ENCODE measurements at places on chromosomes 16 and 17.

- DNase-seq, result no peak
- H3K4me1 ChIP-seq, result no peaks in the 10 kb centered on the region
- H3K27ac ChIP-seq, result no peak overlapping the region
- H3K27me3 ChIP-seq, result no peaks in the 10 kb centered on the region
- H3K36me3 ChIP-seq, result no peaks in the 10 kb centered on the region
- H3K4me3 ChIP-seq, result no peak overlapping the region
Measured at GRCh38 chr17:56291226-56291805, 138.0 kb downstream of the ANKFN1 start.

DNA sequence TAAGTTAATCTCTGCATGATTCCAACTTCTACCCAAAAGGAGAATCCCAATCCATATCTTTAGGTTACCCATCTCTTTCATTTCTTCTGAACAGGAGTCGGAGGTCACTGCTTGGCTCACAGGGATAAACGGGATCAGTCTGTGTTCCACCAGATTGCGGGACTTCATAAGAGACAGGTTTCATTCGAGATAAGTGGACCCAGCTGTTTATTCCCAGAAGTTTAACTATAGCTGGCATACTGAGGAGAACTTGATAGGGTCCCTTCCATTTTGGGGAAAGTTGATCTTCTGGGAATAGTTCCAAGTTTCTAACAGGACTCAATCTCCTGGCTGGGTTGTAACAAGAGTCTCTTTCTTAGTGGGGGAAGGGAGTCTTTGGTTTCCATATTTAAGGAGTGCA is 45.4 kb upstream of the ARL4D start:
- H3K27ac ChIP-seq, result no peak overlapping the region
- no peak overlapping the region for H3K4me3 ChIP-seq
- H3K27me3 ChIP-seq, result no peaks in the 10 kb centered on the region
- DNase-seq, result no peak
- no peaks in the 10 kb centered on the region for H3K36me3 ChIP-seq

GRCh38 chr16:69171325-69172084 is 15.5 kb upstream of the SNTB2 start:
- no peaks in the 10 kb centered on the region for H3K27me3 ChIP-seq
- peaks cover 11% of the 10 kb centered on the region for H3K36me3 ChIP-seq
- DNase-seq, result no peak
- H3K27ac ChIP-seq, result no peak overlapping the region
- H3K4me3 ChIP-seq, result no peak overlapping the region

GRCh38 chr17:71975331-71975801 is 145.5 kb upstream of the SOX9 start:
- no peak for DNase-seq
- H3K27ac ChIP-seq, result no peak overlapping the region
- no peaks in the 10 kb centered on the region for H3K27me3 ChIP-seq
- H3K4me3 ChIP-seq, result no peak overlapping the region
- no peaks in the 10 kb centered on the region for H3K36me3 ChIP-seq

GRCh38 chr16:24002619-24003018 is 166.8 kb downstream of the PRKCB start:
- no peaks in the 10 kb centered on the region for H3K36me3 ChIP-seq
- DNase-seq, result no peak
- H3K4me1 ChIP-seq, result peaks cover 11% of the 10 kb centered on the region
- H3K27ac ChIP-seq, result no peak overlapping the region

DNA sequence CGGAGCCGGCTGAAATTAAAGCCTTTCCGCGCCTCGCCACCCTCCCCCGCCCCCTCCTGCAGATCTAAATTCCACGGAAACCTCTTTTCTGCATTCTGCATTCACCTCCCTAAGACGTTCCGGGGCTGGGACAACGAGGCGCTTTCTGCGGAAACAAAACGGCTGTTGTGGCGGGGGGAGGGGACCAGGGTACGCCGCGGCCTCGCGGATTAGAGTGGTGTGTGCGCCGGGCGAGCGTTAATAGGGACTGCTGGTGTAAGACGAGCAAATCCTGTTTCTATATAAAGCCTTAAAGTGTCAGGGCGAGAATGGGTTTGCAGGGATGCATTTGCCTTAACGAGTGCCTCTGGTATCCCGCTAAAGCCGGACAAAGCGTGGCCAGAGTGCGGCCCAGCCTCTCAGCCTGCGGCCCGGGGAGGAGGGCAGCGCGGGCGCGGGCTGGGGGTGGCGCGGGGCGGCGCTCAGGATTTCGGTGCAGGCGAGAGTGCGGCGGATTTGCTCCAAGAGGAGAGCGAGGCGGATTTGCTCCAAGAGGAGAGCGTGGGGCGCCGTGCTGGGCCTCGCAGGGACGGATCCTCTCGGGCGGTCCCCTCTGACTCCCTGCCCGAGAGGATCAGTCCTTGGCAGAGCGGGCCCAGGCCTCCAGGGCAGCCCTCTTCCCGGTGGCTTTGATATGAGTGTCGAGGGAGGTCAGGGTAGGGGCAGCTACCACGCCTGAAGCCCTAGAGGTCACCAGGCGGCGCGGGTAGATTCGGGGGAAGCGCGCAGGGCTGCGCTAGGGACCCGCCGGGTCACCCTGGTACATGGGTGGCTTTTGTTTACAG is 5.1 kb downstream of the BAHCC1 start:
- no peaks in the 10 kb centered on the region for H3K36me3 ChIP-seq
- DNase-seq, result no peak
- peak overlapping the region; percentile 51 for H3K27ac ChIP-seq
- H3K27me3 ChIP-seq, result peaks cover 72% of the 10 kb centered on the region
- H3K4me1 ChIP-seq, result peaks cover 41% of the 10 kb centered on the region

DNA sequence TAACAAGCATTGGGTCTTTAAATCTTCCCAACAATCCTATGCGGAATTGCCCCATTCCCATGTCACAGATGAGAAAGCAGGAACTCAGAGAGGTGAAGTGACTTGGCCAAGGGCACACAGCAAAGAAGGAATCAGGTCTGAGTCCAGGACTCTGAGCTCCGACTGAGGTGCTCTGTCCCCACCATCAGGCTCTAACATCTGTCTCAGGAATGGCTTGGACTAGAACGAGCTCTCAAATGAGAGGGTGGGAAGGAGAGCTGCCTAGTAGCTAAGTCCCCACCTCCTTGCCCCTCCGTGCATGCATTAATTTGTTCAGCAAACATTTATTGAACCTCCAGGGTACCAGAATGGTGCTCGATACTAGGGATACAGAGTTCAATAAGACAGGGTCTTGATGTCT is 26.7 kb downstream of the ABCC3 start:
- no peaks in the 10 kb centered on the region for H3K27me3 ChIP-seq
- no peaks in the 10 kb centered on the region for H3K36me3 ChIP-seq
- no peak for DNase-seq
- no peak overlapping the region for H3K4me3 ChIP-seq
- H3K27ac ChIP-seq, result peak overlapping the region; percentile 53

- no peaks in the 10 kb centered on the region for H3K27me3 ChIP-seq
- peaks cover 7% of the 10 kb centered on the region for H3K4me1 ChIP-seq
- peak; percentile 56 for DNase-seq
- no peak overlapping the region for H3K4me3 ChIP-seq
- H3K36me3 ChIP-seq, result no peaks in the 10 kb centered on the region
Measured at GRCh38 chr17:27569257-27569722, 61.7 kb upstream of the LGALS9 start.

GRCh38 chr16:19625039-19625438 is 69.5 kb downstream of the VPS35L start:
- no peak for DNase-seq
- no peaks in the 10 kb centered on the region for H3K4me1 ChIP-seq
- no peak overlapping the region for H3K4me3 ChIP-seq
- H3K27me3 ChIP-seq, result no peaks in the 10 kb centered on the region
- H3K27ac ChIP-seq, result no peak overlapping the region

DNA sequence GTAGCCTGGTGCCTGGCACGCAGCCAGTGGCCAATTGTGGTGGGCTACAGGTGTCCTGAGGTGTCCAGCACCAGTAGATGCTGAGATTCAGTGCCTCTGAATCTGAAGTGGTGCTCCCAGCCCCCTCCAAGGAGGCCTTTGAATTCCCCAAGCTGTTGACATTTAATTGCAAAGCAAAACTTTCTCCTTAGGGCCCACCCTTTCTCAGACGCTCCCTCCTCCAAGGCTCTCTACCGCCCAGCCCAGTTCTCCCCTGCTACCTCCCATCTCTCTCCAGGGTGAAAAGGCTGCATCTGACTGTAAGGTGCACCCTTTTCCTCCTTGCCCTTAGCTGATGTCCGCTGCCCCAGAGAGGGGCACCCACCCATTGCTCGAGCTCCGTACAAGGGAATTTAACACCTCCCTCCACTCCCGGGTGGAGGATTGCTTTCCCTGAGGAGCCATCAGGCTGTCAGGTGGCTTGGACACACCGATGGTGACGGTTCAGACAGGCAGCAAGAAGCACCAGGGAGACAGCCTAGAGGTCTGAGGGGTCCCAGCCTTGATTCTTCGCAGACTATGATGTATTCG is 1.7 kb downstream of the BEAN1 start:
- H3K27ac ChIP-seq, result no peak overlapping the region
- no peaks in the 10 kb centered on the region for H3K4me1 ChIP-seq
- peaks cover 37% of the 10 kb centered on the region for H3K27me3 ChIP-seq
- H3K4me3 ChIP-seq, result no peak overlapping the region
- no peaks in the 10 kb centered on the region for H3K36me3 ChIP-seq

DNA sequence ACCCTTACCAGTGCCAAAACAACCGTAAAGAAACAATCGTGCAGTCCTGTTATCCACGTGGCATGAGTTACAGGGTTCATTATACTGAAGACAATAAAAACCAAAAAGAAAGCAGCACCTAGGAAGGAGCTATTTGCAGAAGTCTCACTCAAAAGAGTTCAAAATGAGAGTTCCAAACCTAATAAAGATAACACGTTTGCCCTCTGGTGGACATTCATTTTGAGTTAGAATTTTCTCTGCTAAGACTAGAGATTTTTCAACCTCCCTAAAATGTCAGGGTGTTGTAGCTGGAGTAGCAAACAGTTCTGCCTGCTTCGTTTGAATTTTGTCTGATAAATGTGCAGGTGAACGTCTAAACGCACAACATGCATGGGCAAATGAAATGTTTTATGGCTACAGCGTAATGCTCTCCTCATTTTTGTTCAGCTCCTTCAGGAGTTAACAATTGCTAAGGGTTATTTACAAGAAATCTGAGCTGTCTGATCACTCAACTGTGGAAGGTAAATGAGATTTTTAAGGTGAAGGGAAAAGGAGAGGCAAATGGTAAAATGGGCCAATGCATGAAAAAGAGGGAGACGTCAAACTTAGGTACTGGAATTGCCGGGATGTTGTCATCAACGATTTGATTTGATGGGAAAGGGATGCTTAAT is 1067.9 kb upstream of the EEF2KMT start:
- H3K27ac ChIP-seq, result no peak overlapping the region
- no peak overlapping the region for H3K4me3 ChIP-seq
- DNase-seq, result no peak
- H3K4me1 ChIP-seq, result no peaks in the 10 kb centered on the region
- H3K36me3 ChIP-seq, result no peaks in the 10 kb centered on the region
- no peaks in the 10 kb centered on the region for H3K27me3 ChIP-seq

DNA sequence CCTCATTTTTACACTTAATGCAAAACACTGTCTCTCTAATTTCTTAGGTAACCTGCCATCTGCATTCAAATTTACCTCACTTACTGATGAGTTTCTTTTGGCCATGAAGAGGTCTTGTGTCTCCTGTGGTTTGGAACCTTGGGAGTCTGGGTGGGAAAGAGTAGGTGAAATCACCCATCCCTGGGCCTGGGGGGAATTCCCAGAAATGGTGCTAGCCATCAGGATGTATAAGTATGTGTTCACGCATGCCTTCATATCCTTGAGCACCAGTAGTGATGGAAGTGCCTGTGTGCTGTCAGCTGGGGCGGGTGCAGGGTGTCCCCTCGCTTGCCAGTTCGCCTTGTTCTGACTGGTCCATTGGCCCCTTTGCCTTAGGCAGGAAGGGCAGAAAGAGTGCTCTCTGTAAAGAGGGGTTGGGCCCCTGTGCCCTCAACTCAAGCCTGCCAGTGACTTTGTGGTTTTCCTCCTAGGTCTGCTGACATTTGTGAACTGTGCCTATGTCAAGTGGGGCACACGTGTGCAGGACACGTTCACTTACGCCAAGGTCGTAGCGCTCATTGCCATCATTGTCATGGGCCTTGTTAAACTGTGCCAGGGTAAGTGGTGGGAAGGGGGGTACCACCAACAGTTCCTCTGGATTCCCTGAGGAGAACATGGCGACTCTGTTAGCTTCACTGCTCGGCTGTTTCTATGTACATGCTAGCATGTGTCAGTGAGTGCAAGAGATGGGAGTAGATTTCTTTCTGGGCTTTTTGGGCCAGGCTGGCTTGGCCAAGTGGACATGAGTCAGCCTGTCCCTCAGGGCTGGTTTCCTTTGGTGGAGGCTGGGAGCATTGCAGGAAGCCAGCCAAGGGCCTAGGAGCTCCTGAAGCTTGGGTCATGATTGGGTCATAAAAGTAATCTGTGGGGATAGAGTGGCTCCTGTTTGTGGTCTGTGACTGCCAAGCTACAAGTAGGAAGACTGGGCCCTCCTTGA is 23.2 kb downstream of the SLC7A6OS start:
- H3K27ac ChIP-seq, result no peak overlapping the region
- peak overlapping the region; percentile 57 for H3K4me3 ChIP-seq
- H3K4me1 ChIP-seq, result peaks cover 99% of the 10 kb centered on the region
- peak; percentile 63 for DNase-seq
- H3K36me3 ChIP-seq, result peaks cover 18% of the 10 kb centered on the region
